ENCODE measurements at places on chromosomes 4 and X.

GRCh38 chr4:174461466-174462106, 60.7 kb downstream of the HPGD start:
- no peak for DNase-seq

- DNase-seq: no peak
Observed at GRCh38 chr4:127968586-127968985, 3.4 kb downstream of the ABHD18 start.

GRCh38 chr4:39937683-39938268, 39.9 kb downstream of the PDS5A start:
- DNase-seq: no peak

DNA sequence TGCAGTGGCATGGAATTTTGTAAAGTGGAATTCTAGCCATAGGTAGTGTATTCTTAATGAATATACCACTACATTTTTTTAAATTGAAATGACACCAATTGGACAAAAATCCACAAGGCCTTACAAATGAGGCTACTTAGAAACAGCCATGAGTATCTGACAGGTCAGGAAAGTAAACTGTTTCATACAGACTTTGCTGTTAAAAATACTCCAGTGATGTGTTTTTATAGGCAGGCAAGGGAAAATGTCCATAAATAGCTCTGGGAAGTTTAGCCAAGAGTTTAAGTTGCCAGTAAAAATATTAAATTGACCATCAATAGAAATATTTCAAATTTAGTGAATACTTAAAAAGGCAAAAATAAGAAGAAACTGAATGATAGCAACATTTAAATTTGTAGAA, 41.8 kb upstream of the PDLIM5 start:
- DNase-seq: no peak

GRCh38 chrX:153961292-153961691, 10.3 kb downstream of the HCFC1 start:
- no peak for DNase-seq

- no peak for DNase-seq
Observed at GRCh38 chr4:103773691-103774231, 54.0 kb upstream of the TACR3 start.

DNA sequence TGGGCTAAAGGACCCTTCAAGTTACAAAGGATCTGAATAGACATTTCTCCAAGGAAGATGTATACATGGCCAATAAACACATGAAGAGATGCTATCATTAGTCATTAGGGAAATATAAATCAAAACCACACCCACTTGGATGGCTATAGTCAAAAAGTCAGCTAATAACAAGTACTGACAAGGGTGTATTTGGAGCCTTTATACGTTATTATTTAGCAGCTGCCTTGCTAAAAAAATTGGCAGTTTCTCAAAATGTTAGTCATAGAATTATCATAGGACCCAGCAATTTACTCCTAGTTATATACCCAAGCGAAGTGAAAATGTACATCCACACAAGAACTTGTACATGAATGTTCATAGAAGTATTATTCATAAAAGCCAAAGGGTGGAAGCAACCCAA, 112.7 kb upstream of the DUSP21 start:
- DNase-seq: no peak

- DNase-seq: no peak
Observed at GRCh38 chr4:52550186-52550585, 108.9 kb downstream of the USP46 start.

- DNase-seq: no peak
Observed at GRCh38 chr4:188869581-188869980, 730.3 kb downstream of the TRIML1 start.

- DNase-seq: no peak
Observed at GRCh38 chr4:92791871-92792440, 488.2 kb downstream of the GRID2 start.

GRCh38 chr4:165844161-165844560, 28.9 kb upstream of the TLL1 start:
- DNase-seq: no peak

GRCh38 chr4:1544861-1545281, 138.6 kb upstream of the NKX1-1 start:
- no peak for DNase-seq

DNA sequence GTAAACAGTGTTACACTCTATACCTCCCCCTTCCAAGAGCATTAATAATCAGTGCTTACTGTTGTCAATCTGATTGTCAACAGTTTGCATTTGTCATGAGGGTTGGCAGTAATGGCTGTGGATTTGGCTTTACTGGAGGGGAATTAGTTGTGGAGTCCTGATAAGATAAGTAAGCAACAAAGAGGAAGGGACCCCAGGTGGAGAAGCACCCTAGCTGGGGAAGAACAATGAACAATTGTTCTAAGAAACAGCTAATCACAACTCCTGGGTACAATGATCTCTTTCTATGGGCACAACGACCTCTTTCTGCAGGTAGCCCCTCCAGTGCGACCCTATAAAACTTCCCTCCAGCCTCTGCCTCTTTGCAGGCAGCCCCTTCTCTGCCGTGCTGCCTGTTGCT, 53.2 kb upstream of the CDKN2AIP start:
- no peak for DNase-seq

DNA sequence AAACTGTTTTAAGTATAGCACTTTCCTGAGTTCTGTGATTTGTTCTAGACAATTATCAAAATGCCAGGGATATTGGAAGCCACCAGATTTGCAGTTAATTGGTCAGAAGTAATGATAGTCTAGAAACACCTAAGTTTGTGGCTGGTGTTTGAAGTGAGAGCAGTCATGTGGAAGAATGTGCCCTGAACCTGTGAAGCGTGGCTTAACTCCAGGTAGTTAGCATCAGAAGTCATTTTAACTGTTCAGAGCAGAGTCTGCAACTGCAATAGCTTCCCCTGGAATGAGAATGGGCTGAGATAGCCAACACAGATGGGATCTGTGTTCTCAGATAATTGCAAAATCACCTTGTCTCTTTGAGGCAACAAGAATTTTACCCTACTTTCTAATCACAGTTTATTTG, 255.1 kb upstream of the GK2 start:
- no peak for DNase-seq

DNA sequence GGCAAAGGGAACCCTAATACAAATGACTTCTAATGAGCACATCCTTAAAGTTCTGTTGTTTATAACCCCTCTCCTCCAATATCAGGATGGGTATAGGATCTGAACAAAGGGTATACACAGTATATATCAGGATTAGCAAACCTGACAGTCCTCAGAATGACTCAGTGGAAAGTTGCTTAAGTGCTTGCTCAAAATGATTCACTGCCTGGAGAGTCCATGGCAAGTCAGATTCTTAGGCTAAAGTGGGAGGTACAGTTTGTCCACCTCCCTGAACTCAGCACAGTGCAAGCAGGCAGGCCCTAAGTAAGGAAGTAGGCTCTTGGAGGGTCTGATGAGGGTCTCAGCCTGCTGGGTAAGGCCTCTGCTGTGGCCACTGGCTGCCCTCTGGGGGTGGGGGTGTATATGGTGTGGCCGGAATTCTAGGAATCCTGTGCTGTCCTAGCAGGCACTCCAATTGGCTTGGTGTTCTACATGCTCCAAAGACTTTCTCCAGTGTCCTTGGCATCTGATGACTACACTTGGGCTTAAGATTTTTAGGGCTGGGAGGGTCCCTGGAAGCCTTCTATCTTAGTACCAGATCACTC, 54.3 kb downstream of the CHRDL1 start:
- no peak for DNase-seq

DNA sequence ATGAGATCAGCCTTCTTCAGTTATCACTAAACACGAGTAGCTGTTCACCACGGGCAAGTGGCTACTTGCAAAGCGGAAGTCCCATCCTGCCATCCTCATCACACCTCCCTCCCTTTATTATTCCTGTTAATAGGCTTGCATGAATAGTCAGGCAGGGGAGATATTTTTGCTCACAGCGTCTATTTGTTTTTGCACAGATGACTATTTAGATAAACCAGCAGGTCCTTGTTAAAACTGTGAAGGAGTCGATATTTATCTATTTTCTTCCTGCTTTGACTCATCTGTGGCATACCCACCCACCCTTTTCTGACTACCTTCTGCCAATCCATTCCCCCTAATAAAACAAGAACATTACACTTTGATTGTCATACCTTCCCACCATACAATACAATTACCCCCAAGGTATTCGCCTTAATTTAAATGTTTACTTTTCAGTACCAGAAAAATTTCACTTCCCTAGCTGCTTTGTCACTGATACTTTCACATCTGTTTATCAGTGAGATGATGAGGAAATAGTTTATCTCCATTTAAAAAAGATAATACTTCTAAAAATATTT, 96.6 kb upstream of the BANK1 start:
- no peak for DNase-seq

DNA sequence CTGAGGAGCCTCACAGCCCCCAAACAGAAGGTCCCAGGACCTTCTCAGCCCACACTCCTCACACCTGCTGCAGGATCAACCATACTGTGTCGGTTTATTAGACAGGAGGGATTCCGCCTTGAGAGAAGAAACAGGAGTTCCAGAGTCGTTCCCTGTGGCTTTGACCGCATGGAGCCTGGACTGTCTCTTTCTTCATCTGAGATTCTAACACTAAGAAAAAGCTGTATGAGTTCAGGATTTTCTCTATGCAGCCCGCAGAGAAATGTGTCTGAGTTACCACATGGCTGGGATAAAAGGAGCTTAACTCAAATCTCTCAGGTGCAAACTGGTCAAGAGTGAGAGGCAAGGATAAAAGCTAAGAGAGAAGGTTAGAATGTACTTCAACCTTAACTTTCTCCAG, 126.7 kb downstream of the AFAP1 start:
- DNase-seq: no peak

DNA sequence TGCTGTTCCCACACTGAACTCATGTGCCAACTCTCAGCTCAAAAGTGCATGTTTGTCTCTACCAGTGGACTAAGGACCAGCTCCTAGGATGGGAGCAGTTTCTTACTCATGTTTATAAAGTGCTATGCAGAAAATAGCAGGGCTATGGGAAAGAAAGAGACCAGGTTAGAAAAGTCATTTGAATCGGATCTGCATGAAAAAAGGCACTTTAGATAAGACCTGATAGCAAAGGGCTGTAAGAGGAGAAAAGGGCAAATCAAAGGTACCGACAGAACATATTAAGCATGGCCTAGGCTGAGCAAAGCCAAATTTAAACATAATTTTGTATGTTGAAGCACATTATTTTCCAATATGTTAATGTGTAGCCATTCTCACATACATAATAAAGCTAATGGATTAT, 362.3 kb upstream of the ZFP42 start:
- no peak for DNase-seq

- no peak for DNase-seq
Observed at GRCh38 chr4:156100651-156101050, 147.0 kb upstream of the CTSO start.

DNA sequence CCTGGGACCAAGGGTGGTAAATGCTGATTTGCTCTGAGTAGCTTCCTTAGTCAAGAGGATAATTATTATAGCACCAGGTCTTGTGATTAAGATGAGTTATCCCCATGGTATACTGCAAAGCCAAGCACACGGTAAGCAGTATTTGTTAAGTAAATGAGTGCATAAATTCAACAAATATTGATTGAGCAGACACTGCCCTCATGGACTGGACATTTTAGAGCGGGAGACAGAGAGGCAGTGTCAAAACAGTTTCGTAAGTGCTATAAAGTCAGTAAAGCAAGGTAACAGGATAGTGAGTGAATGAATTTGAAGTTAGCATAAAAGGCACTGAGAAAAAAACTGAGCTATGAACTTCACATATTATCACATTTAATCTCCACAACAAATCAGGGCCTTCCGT, 13.9 kb downstream of the PHF8 start:
- DNase-seq: no peak

DNA sequence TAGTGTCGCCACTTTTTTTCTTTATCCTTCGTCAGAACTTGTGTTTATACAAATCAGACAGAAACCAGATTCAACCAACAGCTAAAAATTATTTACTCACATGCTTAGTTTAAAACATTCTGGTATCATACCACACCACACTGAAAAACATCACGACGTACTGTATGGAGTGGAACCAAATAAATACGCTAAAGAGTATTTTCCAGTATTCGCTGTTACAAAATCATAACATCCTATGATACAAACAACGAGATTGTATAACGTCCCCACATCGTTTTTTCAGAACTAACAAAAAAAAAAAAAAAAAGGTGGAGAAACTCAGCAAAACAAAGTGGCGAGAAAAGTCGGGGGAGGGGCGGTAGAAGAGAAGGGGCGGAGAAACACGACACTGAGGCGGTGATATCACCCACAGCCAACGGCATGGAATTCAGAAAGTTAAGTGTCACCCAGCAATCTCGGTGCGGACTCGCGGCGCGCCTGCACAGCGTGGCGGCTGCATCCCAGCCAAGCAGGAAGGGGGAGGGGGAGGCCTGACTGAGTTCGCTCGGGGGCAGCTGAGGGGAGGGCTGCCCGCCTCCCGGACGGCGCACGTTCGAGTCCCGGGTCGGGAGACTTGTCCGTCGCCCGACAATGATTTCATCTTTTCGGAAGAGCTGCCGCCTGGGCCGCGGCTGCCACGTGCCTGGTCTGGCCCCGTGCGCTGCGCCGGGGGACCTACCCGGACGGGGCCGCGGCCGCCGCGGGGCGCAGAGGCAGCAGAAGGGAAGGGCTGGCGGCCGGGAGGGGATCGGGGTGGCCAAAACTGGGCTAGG, 920 bp downstream of the SETD7 start:
- peak; percentile 54 for DNase-seq

DNA sequence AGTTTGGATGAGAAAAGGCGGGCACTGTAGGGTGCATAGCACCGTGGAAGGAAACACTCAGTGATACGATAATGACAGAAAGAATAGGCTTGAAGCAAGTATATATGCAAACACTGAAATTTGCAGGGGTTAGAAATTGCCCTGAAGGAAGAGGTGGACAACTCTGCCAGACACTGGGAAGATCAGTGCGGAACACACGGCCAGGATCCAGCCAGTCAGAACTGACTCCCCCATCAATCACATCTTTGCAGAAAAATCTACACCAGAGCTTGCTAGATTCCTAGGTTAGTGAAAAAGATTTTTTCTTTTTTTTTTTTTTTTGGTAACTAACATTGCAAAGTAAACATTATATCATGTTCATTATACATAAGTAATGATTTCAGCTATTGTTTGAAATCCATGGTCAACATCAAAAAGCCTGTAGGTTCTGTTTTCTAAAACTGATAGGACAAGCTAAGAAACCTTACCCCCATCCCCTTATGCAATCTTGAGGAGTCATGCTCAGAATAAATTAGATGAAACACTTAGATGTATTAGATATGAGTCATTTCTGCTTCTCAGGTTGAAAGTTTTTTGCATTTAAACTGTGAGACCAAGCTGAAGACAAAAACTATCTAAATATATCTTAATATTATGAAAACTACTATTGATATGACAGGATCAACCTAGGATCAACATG, 38.9 kb downstream of the TRIML1 start:
- DNase-seq: no peak

DNA sequence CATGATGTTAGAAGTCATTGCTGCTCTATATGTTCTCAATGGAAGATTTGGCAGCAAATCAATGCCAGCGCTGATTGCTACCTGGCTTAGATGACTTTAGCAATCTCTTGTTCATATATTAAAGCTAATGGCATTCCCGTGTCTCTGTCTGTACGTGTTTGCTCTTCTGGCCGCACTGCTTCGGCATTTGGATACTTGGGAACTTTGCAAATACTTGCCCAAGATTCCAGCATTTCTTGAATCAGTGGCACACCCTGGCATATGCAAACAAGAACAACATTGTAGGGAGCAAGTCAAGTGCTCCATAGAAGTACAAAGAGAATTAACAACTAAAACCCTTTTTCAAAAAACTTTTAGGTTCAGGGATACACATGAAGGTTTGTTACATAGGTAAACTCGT, 128.9 kb upstream of the TMEM164 start:
- no peak for DNase-seq

- DNase-seq: no peak
Observed at GRCh38 chr4:101870874-101871273, 80.3 kb downstream of the BANK1 start.

- DNase-seq: no peak
Observed at GRCh38 chr4:72899214-72899613, 170.3 kb downstream of the COX18 start.
